ENCODE measurements at places on chromosomes 1 and 21.

GRCh38 chr21:38326429-38326828 lies 69.6 kb downstream of the KCNJ15 start:
- no peak for DNase-seq

DNA sequence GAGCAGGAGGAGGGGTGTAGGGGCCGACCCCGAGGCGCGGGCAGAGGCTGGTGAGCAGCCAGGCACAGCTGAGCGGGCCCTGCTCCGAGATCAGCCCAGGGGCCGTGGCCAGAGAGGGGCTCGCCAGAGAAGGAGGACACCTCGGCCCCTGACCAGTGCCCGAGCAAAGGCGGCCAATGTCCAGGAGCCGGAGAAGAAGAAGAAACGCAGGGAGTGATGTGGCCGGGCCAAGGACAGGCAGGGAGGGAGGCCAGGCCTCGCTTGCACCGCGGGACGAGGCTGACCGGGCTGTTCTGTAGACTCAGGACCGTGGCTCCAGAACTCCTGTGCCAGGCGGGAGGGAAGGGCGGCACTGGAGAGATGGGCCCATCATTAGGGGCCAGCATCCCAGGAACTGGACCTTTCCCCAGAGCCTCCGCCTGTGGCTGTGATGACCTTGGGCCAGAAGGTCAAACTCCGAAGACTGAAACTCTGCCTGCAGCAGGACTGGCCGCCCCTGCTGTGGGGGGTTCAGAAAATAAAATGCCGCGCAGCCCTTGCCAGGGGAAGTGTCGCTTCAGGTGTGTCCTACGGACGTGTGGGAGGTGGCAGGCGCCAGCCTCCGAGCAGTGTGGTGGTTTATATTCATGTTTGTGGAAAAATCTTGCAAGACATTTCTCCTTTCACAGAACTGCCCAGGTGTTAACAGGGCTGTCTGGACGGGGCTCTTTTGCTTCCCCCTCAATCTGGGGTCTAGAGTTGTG lies 14.4 kb downstream of the RRP1 start:
- DNase-seq: no peak

GRCh38 chr1:221711063-221711577 lies 30.8 kb downstream of the DUSP10 start:
- DNase-seq: no peak

GRCh38 chr1:52613636-52614373 lies 11.6 kb downstream of the GPX7 start:
- no peak for DNase-seq

DNA sequence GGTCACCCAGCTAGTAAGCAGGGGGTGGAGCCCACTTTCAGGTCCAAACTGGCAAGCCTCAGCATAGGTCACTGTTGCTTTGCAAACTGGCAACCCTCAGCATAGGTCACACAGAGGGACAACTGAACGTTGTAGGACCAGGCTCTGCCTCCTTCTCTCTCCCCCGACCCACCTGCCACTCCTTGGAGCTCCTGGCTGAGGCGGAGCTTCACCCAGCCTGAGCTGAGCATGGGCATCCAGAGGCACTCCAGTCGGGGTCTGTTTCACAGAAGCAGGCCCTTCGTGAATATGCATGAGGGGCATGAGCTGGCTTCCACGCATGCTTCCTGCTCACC lies 24.2 kb downstream of the CAPZB start:
- DNase-seq: no peak

DNA sequence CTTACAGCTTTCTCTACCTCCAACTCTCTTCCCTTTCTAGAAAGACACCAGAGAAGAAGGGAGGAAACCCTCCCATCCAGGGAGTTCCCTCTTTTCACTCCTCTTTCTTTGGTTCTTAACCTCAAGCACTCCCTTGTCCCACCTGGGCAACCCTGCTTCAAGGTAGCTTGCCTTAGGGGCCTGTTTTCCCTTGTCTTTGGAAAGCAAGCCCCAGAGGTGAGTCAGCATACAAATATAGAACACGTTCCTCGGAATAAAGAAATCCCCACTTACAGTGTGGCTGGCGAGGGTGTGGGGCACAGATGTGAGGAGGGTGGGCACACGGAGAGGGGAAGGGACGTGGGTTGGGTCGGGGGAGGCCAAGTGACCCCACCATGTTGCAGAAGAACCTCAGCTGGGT lies 26.1 kb upstream of the KCNE2 start:
- DNase-seq: no peak

DNA sequence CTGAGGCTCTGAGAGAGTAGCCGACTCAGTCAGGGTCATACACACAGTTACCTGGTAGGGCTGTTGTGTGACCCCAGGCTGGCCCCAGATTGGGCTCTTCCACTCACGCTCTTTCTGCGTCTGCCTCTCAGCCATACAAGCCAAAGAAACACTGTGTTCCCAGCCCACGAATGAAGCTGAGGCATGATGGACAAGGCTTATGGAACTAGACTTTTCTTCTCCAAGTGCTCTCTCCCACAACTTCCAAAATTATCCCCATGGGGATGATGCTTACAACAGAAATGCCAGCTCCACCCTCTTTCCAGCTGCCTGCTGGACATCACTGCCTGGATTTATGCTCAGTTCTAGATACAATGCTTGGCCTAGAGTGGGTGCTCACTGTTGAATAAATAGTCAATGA lies 102.8 kb upstream of the JUN start:
- DNase-seq: no peak

GRCh38 chr1:178723546-178723945 lies 1.5 kb upstream of the RALGPS2 start:
- no peak for DNase-seq

- DNase-seq: no peak
Measured at GRCh38 chr1:218463194-218464156, 118.3 kb downstream of the TGFB2 start.

GRCh38 chr1:50129201-50129600 lies 20.5 kb downstream of the ELAVL4 start:
- no peak for DNase-seq

GRCh38 chr1:44565259-44565750 lies 109.0 kb downstream of the TMEM53 start:
- DNase-seq: no peak

DNA sequence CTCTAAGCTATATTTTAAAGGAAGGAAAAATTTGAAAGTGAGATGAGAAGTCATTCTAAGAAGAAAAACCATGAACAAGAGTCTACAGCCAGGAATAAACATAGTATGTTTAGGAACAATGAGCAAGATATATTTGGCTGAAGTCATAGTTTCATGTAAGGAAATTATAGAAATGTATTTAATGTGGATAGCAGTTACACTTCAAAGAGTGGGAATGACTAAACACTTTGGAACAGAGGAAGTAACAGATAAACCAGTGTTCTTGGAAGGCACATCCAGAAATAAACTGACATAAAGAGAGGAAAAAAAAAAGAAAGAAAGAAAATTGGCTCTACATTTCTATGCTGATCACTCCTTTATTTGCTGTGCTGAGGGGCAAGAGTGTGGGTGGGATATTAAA lies 18.0 kb downstream of the C8A start:
- no peak for DNase-seq

GRCh38 chr1:41784531-41785274 lies 134.0 kb downstream of the HIVEP3 start:
- DNase-seq: no peak

GRCh38 chr1:25199819-25200620 lies 32.3 kb downstream of the SYF2 start:
- no peak for DNase-seq

GRCh38 chr1:172754609-172755008 lies 95.7 kb downstream of the FASLG start:
- no peak for DNase-seq

DNA sequence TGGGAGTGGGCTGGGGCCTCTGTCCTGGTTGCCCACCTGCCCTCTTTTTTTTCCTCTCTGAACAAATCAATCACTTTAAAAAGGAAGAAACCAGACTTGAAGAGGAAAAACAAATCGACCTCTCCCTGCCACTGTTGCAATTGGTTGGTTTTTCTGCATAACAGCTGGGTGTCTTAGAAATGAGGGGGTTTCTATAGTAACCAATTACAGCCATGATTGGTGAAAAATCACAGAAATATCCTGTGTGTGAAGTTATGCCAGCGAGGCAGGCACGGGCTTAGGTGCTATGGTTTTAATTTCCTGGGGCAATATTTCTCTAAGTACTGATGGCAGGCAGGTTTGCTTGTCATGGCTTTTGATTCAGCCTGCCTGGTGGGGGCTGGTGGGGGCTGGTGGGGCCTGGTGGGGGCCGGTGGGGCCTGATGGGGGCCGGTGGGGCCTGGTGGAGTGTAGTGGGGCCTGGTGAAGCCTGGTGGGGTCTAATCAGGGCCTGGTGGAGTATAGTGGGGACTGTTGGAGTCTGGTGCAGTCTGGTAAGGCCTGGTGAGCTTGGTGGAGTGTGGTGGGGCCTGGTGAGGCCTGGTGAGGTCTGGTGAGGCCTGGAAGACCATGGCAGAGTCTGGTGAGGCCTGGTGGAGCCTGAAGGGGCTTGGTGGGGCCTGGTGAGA lies 54.6 kb downstream of the AJAP1 start:
- DNase-seq: no peak

DNA sequence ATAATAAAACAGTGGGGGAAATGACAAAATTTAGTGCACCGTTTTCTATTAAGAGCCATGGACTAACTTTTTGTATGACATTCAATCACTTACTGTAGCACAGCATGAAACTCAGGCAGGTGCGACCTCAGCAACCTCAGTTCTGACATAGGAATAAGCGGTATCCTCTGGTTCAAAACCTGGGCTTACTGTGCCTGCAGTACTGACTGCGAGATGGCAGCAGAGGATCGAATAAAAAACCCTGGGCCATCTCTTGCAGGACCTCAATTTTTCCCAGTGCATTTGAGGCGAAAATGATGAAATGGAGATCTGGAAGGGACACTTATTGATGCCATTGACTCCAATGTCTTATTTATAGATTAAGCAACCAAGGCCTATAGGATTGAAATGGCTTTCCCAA lies 214.7 kb downstream of the ADGRL2 start:
- no peak for DNase-seq

Measured in stimulated activated CD4-positive, alpha-beta T cell treated with anti-CD3 and anti-CD28 coated beads, TNF-alpha, amount 100 ng/mL, for 4 hours (primary cell).